ENCODE measurements at places on chromosomes 1 and 21.

DNA sequence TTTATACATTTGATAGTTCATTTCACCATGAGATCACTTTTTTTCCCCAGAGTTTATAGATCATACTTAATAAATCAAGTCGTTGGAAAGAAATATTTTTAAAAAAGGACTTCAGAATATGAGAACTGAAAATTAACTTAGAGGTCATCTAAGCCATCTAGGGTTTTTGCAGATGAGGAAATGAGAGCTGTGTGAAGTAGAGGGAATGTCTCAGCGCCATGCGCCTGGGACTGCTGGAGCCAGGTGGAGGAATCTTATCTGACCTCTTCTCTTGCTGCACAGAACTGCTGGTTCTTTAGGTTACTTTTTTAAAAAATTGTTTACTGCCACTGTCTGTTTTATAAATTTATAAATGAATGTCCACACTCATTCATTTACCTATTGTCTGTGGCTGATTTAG lies 11.5 kb downstream of the SH3BGR start:
- DNase-seq = no peak

DNA sequence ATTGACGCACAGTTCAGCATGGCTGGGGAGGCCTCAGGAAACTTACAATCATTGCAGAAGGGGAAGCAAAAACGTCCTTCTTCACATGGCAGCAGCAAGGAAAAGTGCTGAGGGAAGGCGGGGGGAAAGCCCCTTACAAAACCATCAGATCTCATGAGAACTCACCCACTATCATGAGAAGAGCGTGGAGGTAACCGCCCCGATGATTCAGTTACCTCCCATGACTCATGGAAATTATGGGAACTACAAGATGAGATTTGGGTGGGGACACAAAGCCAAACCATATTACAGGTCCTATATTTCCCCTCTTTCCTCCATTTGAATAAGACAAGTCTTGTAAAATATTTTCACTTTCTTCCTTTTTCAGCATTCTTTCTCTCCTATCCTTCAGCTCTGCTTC lies 7.7 kb upstream of the TTLL7 start:
- no peak for DNase-seq

GRCh38 chr1:51899022-51899421 lies 20.5 kb upstream of the NRDC start:
- DNase-seq = no peak

DNA sequence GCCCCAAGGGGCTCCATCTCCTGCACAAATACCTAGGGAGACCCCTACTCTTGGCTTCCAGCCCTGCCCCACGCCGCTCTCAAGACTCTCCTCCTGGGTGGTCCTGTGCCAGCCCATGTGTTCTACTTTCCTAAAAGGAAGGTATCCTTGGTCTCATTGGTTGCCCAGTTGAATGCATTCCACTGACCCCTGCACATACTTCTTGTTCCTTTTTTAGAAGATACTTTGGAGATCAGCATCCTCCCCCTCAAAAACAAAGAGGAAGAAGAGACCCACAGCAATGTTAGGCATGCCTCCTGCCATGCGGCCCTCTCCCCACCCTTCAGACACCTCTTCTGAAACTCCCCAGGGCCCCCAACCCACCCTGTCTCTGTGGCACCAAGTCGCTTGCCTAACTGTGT lies 4.1 kb downstream of the SLAMF9 start:
- no peak for DNase-seq

GRCh38 chr1:171772312-171772711 lies 9.1 kb upstream of the METTL13 start:
- no peak for DNase-seq

DNA sequence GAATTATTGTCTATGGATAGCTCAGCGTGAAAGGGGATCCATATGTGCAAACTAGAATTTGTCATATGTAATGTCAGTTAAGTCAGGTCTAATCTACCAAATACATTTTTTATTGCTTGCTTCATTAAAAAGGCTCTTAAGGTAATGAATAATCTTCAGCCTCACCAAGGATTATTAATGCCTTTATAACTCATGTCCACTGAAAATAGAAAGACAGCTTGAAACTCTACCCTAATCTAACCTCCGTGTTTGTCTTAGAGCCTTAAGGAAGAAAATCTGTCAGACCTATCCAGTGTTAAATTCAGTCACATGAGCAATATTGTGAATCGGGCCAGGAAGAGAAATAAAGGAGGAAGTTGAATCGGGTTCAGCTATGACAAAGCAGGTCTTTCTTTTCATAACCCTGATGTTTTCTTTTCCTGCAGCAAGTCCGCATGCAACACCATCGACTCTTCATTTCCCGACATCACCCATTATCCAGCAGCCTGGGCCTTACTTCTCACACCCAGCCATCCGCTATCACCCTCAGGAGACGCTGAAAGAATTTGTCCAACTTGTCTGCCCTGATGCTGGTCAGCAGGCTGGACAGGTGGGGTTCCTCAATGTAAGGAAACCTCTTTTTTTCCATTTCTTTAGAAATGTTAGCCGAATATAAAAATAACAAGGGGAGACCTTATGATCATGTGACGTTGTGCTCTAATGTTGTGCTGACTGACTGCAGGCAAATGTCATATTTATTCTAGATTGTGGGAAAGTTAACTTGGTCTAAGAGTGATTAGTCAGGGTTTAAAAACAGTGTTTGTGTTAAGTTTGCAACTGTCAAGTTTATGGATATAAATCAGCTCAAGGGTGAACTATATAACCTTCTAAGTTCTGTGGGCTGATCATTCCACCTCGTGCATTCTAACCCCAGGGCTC lies 321.0 kb downstream of the TM2D1 start:
- no peak for DNase-seq

GRCh38 chr1:24963099-24963872 lies 33.2 kb upstream of the RUNX3 start:
- DNase-seq = peak; percentile 46

DNA sequence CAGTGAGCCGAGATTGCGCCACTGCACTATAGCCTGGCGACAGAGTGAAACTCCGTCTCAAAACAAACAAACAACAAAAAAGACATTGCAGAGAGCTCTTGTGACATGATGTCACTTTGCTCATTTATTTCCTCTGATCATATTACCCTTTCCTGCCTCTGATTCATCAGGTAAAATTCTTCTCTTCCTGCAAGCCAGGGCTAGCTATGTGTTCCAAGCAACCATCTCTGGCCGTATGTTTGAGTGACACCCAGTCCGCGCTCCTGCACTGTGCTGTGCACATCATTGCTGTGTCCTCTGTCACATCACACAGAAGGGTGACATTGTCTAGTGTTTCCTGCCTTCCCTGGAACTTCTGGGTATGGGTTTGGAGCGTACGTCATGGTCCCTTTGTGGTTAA lies 251.3 kb downstream of the PCP4 start:
- DNase-seq = no peak

- no peak for DNase-seq
Observed at GRCh38 chr1:107637101-107637500, 327.9 kb downstream of the VAV3 start.

DNA sequence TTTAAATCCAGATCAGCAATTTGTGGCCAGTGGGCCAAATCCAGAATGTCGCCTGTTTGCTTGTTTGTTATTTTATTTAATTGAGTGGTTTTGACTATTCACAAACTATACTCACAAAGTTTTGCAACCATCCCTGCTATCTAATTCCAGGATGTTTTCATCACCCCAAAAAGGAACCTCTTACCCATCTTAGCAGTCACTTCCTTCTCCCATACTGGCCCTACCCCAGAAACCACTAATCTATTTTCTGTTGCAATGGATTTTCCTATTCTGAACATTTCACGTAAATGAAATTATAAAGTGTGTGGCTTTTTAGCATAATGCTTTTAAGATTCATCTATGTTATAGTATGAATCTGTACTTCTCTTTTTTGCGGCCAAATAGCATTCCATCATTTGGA lies 41.3 kb downstream of the WDTC1 start:
- no peak for DNase-seq

DNA sequence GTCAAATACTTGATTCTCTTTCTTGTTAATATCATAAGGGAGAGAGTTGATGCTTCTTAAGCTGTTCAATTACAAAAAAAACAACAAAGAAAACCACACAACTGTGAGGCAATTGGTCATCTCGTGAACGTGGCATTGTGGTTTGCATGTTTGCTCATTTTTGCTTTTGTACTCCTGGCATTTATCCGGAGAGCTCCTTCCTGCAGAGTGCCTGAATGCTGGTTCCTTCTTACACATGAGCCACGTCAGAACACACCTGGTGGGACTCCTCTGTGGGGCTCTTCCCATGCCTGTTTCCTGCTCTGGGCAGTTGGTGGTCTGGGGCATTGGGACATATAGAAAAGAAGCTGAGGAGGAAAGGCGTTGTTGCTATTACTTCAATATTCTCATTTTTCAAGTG lies 25.7 kb downstream of the KCNK1 start:
- DNase-seq = no peak

- no peak for DNase-seq
Observed at GRCh38 chr1:18217398-18218043, 109.9 kb downstream of the IGSF21 start.

DNA sequence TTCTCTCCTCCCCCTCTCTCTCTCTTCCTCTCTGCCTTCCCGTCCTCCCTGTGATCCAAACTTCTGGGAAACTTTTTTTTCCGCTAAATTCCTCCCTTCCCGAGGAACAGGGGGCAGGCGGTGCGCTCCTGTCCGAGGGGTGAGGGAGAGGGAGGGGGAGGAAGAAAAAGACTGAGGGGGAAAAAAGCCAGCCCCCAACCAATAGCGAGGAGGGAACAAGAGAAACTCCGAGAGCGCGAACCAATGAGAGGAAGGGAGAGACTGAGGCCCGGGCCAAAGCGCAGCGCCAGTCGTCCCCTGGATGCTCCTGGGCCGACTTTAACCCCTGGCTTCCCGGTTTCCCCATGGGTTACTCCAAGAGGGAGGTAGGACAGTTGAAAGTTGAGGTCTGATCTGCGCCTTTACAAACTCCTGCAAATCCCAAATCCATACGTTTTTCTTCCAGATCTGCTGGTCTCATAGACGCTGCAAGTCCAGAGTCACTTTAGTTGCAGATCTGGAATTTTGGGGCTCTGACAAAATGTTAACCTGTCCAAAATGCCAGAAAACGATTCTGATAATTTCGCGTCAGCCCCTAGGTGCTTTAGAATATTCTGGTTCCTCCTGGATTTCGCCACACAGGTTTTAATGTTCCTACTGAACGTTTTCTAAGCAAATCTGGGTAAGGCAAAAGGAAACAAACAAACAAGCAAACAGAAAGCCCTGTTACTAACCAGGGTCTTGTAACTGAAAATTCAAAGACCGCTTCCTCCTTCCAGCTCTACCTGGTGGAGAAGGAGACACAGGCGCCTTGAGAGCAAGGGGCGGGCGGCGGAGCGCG lies at the start of gene TBX15:
Gene TBX15 (minus strand): TSS at position 158 of the 820 bp plus-strand sequence. CDS start 548 bp downstream, outside the sequence.
- no peak for DNase-seq

DNA sequence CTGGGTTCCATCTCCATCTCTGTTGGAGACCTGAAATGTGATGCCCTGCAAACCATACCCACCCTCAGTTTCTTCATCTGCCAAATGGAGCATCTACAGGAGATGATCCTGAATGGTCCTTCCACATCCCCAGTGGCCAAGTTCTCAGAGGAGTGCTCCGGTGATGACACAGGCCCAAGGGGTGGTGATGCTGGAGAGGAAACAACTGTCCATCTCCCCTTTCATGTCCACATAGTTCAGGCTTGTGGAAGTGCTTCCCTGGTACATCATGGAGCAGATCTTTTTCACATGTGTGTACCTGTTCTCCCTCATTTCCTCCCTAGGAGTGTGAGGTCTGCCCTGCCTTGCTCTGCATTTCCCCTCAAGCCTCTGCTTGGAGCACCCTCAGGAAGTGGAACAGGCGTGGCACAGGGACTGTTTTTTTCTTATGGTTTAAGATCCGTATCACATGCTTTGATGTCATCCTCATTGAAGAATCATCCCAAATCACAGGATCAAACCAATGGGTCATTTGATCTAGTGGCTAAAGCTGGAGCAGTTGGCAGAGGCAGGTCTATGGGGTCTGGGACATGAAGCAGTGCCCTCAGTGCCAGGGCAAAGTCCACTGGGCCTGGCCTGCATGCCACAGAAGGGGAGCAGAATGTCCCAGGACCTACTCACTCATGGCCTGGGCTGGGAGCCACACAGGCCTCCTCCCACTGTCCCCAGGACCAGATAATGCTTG lies 8.2 kb upstream of the TRIM63 start:
- no peak for DNase-seq

DNA sequence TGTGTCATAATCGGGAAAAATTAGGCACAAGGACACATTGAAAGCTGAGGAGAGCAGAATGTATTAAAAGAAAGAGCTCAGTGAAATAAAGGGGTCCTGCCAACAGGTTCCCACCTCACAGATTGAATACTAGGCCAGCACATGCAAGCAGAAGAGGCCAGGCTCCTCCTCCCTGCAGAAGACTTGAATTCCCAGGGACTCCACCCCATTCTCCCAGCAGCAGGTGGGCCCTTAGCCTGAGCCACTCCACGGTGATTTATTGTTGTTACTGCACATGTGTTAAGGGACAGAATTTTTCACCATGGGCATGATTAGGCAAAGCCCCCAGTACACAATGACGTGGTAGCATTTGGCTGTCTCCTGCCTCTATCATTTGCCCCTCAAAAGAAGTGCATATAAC lies 1844.7 kb downstream of the NCAM2 start:
- DNase-seq = no peak

- DNase-seq = no peak
Observed at GRCh38 chr1:62237361-62237760, 42.7 kb downstream of the L1TD1 start.

- DNase-seq = no peak
Observed at GRCh38 chr1:112954017-112954650, 1.9 kb downstream of the SLC16A1 start.

- DNase-seq = no peak
Observed at GRCh38 chr1:208950206-208950605, 633.3 kb upstream of the CAMK1G start.

DNA sequence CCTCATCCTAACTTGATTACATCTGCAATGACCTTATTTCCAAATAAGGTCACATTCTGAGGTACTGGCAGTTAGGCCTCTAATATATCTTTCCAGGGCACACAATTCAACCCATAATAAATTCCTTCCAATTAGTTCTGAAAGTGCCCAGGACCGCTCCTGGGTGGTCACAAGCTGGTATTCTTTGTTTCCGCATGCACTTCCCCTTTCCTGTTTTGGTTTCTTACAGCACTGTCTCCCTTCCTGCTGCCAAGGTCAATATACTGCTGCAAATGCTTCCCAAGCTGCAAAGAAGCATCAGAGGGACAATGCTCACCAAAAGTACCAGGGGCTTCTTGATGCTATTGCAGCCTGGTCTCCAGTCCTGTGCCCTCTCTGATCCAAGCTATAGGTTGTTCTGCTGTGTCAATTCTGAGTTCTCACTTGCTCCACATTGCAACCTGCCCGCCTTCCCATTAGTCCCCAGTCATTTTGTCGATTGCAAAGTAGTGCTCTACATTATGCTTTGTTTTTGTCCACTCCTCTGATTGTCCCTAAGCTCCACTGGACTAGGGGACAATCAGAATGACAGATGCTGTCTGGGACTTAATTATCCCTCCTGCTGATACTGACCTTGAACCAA lies 13.9 kb upstream of the XPR1 start:
- DNase-seq = no peak
